Esophagus squamous epithelium (tissue), 5 donors: ENCODE measurements at places on chromosomes 16 and 17. TPM values are rescaled to one million over a fixed set of nuclear protein-coding genes. Genes with fewer than 3 reads are reported as not detected.

Gene GPT2
- total RNA-seq = 113 TPM

Gene ZNF469
- 0.27 TPM for total RNA-seq

Gene ITPRIPL2
- 78.6 TPM for total RNA-seq

Gene ABCC11
- not detected for total RNA-seq

DNA sequence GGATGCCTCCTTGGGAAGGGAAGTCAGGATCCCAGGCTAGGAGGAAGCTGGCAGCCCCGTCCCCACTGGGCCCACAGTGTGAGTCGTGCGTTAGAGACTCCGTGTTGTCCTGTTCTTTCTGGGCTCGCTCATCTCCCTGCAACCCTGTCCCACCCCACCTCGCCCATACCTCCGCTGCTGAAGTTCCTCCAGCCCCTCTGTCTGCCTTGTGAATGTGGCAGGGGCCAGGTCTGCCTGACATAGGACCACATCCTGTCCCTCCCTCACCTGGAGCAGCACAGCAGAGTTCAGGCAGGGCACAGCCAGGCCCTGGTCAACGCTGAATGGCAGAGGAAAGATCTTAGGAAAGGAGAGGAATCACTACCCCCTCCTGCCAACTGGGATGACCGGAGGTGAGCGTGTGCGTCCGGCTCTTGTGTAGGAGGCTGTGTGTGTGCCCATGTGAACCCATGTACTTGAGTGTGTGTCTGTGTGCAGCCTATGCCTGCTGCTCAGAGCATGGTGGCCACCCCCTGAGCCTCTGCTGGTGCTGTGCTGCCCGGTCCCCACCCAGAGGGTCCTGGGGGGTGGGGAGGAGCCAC is 12.8 kb downstream of the KCNJ18 start:
- no peak for DNase-seq

DNA sequence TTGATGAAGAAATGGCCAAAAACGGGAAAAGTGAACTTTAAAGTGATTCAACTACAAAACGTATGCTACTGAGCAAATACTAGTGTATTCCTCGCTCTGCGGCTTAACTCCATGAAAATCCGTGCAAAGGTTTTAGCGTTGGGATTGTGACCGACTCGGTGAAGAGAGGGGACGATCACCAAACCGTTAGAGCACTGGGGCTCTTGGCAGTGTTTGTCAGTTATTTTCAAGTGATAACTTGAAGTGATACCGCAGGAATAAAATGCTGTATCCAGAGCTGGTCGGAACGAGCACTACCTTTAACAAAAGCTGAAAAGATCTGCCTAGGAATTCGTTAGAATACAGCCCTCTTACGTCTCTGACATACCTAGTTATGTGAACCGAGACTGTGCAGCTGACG is 773 bp upstream of the PPM1D start:
- no peak for DNase-seq

DNA sequence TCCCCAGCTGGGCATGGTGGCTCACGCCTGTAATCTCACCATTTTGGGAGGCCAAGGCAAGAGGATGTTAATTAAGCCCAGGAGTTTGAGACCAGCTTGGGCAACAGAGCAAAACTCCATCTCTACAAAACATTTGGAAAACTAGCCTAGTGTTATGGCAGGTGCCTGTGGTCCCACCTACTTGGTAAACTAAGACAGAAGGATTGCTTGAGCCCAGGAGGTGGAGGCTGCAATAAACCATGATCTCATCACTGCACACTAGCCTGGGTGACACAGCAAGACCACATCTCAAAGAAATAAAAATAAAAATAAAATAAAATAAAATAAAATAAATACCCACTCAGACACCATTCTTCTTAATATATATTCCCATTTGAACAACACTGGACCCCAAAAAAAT is 32.0 kb downstream of the EMP2 start:
- no peak for DNase-seq

DNA sequence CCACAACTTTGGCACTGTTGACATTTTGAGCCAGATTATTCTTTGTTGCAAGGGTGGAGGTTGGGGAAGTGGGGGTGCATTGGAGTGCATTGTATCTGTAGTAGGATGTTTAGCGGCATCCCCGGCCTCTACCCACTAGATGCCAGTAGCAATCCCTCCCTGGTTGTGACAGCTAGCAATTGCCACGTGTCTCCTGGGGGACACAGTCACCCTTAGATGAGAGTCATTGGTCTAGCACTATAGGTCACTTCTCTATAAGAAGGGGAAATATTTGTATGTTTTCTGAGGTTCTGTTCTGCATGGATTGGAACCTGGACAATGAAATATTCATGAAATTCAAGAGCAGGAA is 32.4 kb downstream of the MSI2 start:
- DNase-seq = no peak

GRCh38 chr16:30173054-30173453 is 10.3 kb upstream of the CORO1A start:
- DNase-seq = no peak

- DNase-seq = no peak
These were observed 35.4 kb upstream of the HAPSTR1 start for GRCh38 chr16:9056061-9056460.

DNA sequence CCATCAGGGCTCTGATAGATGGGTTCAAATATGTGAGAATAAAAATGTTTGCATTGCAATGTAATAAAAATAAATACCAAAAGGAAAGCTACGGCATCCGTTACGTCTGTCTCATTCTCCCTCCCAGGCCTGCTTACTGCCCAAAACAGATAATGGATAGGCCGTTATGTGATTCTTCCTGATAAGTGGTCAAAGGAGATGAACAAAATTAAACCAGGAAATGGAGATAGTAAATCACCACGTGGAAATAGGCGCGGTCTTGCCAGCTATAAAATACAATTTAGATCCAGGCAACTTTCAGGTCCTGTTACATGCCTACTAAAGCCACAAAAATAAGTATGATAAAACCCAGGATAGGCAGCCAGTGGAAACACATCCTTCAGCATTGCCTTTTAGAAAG is 49.5 kb upstream of the CCL1 start:
- DNase-seq = no peak
